ENCODE measurements at places on chromosomes 5 and 9.

GRCh38 chr5:112189391-112189790 lies 229.7 kb downstream of the EPB41L4A start:
- no peak for DNase-seq

DNA sequence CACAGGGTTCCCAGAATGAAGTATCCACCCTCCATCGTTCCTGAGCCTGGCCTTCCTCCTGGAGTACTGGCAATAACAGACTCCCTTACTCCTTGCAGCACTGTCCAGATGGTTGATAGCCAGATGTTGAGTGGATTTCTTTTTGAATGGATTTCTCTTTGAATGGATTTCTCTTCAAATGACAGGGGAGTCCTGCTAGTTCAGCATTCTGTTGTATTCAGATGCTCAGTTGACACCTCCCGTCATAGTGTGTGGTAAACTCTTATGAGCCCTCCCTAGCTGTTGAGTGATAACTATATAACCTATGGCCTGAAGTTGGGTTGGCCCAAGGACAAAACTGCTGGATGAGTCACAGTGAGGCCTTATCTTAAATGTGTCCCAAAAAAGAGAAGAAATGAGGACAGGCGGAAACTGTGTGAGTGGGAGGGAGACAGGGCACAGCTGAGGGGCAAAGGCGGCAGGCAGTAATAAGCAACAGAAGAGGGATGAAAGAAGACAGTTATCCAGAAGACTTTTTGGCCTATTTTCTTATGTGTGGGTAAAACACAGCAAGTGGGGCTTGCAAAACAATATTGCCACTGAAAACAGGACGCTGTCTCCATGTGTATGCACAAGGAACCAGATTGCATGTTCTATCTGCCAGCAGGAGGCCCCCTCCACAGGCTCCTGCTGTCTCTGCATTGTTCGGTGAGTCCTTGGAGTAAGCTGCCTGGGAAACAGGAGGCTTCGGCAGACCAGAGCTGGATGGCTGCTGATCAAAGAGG lies 209.5 kb upstream of the S1PR3 start:
- DNase-seq = no peak

GRCh38 chr9:112361601-112362000 lies 18.3 kb upstream of the HSDL2 start:
- DNase-seq = no peak

- DNase-seq = no peak
Observed at GRCh38 chr9:38208206-38208901, 139.3 kb upstream of the SHB start.

- DNase-seq = no peak
Observed at GRCh38 chr5:55538661-55539060, 3.9 kb upstream of the PLPP1 start.

- no peak for DNase-seq
Observed at GRCh38 chr5:135212361-135213026, 178.5 kb upstream of the PITX1 start.
